ENCODE measurements at places on chromosomes 16 and 17.

GRCh38 chr17:43620147-43620546, 41.6 kb downstream of the MEOX1 start:
- DNase-seq: no peak

- no peak for DNase-seq
Observed at GRCh38 chr16:74480150-74481029, 59.1 kb upstream of the CLEC18B start.

GRCh38 chr17:50360486-50361115, 12.4 kb downstream of the MRPL27 start:
- DNase-seq: no peak

DNA sequence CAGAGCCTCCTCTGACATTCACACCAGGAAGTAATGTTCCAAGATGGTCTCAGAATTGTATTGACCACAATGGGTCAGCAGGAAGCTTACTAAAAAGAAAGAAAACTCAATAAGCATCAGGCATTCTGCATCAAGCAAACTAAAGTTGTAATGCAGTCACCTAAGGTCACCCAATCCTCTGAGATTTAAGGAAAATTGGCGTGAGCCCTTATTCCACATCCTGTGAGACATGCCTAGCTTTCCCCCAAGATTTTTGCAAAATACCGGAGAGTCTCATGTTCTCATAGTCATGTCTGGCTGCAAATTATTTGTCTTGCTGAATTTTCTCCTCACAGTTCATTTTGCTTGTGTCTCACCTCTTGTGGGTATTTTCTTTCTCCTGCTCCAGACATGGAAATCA, 417.1 kb upstream of the SOX9 start:
- DNase-seq: no peak

DNA sequence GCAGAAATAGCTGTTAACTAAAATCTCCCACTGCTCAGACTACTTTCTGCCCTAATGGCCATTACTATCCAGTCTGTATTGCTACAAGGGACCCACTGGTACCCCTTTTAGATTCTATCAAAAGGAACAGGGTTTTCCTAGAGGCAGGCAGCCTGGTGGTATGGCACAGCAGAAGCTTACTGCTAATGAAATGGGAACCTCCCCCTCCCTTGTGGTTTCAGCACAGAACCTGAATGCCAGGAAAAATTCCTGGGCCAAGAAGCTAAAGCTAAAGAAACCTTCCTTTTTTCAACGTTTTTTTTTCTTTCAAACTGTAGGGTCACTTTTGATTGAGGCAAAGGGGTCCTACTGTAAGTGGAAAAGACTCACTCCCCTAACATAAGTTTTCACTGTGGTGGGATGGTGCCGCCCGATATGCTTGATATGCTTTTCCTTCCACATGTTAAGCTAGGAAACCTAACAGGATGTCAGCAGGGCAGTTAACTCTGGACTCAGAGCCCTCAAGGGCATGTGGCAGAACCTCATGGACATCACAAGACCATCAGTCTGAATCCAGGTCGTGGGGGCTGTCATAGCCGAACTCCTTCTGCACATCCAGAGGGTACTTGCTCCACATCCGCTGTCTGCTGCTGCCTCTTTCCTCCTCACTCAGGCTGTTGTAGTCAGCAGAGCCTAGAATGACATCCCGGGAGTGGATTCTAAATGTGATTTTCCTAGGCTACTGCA, 9.8 kb downstream of the SLC7A6OS start:
- DNase-seq: no peak

- no peak for DNase-seq
Observed at GRCh38 chr17:14942526-14943190, 322.5 kb downstream of the PMP22 start.

DNA sequence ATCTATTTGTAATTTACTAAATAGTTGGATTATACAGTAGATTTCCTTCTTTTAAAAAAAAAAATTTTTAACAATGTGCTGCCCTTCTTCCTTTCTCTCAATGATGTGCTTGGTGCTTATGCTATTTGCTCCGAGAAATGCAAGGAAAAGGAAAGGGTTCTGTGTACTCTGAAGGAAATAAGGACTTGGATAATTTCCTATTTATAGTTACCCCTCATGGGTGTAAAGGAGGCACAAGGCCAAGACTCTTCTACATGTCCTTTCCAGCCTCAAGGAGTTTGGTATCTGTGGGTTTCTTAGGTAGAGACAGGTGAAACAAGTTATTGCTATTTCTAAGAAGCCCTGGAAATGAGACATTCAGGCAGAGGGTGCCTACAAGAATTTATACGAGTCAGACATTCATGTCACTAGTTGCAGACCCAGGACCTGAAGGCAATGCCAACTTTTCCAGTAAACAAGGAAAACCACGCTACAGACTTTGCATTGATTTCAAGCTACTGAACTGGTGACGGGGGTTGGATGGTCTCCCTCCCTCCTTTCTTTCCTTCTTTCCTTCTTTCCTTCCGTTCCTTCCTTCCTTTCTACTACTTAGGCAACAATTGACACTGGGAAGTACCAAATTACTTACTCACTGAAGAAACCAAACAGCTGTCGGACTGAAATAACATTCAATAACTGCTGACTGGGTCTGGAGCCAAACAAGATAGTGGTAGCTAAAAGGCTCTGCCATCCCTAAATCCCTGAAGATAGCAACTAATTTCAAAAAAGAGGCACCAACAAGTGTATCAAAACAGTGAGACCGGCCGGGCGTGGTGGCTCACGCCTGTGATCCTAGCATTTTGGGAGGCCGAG, 33.8 kb upstream of the GHDC start:
- no peak for DNase-seq

- no peak for DNase-seq
Observed at GRCh38 chr17:8629371-8630226, 926 bp downstream of the MYH10 start.

DNA sequence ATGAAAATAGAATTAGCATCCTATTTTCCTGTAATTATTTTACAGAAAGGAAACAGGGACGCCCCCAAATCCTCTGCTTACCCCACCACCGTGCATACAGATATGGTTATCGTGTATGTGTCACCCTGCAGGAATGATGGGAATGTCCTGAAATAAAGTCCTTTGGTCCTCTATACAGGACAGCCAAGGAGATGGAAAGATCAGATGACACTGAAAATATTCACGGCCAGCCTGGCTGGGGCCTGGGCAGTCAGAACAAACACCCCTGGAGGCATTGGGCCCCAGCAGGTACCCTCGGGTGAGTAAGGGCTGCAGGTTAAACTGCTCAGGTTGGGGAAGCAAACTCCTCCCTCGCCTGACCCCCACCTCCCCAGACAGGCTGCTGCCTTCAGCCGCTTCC, 368.0 kb downstream of the FOXL1 start:
- no peak for DNase-seq

DNA sequence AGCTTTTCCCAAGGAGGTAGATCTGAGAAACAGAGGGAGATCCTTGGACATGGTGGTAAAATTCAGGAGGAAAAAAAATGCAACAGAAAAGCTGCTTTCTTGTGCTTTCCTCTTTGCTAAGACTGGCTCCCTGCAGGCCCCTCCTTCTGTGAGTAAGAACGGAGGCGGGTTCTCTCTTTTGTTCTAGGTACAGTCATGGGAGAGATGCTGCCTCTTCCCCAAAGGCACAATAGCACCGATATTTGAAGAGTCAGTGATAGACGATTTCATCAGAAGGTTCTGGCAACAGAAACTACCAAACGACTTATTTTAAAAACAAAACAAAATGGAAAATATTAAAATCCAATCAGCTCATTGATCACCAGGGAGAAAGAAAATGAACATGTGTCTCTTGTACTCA, 32.6 kb upstream of the KIFC3 start:
- DNase-seq: no peak

GRCh38 chr16:71693164-71693563, 31.3 kb downstream of the PHLPP2 start:
- no peak for DNase-seq

- DNase-seq: no peak
Observed at GRCh38 chr16:23979441-23979840, 143.7 kb downstream of the PRKCB start.

GRCh38 chr16:1492082-1492922, 858 bp upstream of the TELO2 start:
- DNase-seq: no peak

DNA sequence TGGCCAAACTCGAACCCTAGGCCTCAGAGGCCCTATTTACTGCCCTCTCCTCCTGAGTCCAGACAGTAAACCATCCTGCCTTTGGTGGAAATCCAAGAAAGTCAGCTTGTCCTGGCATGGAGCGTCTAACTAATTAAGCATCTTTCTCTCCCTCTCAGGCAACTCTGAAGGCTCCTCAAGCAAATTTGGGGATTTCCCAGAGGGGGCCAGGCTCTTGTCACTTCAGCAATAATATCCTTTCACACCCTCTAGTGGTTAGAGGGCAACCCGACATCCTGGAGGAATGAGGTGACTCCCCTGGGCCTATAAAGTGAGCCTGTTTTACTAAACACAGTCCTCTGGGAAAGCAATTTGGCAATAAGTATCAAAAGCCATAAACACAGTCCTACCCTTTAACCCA, 60.4 kb downstream of the NOG start:
- peak; percentile 6 for DNase-seq

- no peak for DNase-seq
Observed at GRCh38 chr17:45222014-45222288, 266 bp downstream of the FMNL1 start.

DNA sequence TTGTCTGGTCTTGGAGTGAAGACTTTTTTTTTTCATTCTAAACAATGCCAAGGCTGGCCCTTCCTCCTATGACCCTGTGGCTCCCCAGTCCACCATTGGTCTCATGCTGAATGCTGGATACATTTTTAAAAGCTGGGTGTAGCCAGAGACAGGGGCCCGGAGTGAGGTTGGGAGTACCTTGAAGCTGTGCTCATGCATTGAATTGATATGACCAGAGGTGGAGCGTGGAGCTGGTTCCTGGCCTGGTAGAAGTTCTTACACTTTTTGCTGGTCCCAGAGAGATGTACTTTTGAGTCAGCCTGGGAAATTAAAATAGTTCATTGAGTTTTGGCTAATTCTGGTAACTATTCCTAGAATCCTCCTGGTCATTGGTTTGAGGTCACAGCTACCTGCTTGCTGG, 83.6 kb downstream of the CMIP start:
- DNase-seq: no peak

GRCh38 chr16:7124242-7124641, 208.4 kb upstream of the RBFOX1 start:
- DNase-seq: no peak

GRCh38 chr17:40485851-40486521, 15.4 kb downstream of the TNS4 start:
- no peak for DNase-seq

GRCh38 chr17:6525141-6525540, 31.2 kb downstream of the PITPNM3 start:
- DNase-seq: no peak

- no peak for DNase-seq
Observed at GRCh38 chr17:74715144-74715543, 2.4 kb upstream of the CD300LF start.

DNA sequence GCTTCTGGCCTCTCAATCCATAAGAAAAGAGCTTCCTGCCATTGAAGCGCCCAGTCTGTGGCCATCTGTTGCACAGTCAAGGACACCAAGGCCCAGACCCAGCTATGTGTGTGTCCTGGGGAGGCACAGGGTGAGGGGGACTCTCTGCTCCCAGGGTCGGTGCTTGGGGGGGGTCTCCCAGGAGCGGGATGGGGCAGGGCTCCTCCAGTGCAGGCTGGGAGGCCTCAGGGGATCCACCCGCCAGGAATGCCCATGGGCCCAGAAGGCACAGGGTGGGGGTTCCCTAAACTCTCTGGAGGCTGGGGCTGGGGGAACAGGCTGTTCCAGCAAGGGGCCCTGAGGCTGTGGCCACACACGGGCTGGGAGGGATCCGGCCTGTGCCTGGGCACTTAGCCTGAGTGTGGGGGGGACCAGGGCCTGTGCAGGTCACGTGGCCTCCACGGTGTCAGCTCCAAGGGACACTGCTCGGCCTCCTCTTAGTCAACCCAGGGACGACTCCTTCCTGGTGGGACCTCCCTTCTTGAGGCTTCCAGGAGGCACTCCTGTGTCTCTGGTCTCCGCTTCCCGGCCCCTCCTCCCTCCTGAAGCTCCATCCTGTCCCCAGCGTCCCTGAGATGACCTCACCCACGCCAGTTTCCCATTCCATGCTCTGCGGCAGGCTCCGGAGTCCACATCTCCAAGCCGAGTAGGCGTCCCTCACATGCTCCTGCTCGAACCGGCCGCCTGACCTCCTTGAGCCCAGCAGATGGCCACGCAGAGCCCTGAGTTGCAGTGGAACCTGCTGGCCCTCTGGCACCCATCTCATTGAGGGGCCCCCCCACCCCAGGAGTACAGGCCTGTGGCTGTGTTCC, 23.1 kb upstream of the BAHCC1 start:
- DNase-seq: no peak

DNA sequence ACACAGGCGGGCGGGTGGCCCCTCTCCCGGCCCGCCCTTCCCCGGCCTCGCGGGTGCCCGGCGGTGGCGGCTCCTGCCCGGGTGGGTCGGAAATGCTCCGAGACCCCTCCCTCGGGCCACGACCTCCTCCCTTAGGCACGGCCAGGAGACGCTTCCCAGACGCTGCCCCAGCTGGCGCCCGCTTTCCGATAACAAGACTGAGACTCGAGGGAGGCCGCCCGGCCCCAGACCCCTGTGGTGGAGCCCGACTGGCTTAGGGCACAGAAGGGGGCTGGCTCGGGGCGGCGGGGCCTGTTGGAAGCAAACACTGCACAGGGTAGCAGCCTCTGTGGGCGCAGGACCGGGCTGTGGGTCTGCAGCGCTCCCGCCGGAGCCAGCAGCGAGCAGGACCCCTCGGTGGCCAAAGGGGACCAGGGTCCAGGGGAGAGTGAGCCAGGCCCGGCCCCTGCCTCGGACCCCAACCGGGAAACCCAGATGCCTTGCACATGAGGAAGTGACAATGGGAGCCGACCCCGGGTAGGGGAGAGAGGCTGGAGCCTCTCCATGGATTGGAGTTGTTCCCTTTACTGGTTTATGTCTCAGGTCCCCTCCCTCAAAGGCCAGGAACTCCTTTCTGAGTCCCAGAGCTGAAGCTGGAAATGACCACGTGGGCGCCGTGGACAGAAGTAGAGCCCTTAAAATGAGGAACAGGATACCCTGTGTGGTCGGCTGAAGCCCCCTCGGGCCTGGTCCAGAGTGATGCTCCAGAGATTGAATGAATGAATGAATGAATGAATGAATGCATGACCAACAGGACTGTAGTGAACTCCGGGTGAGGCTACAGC, 19.8 kb upstream of the ADCY7 start:
- DNase-seq: no peak

GRCh38 chr17:50953831-50954601, 87.9 kb upstream of the TOB1 start:
- no peak for DNase-seq

DNA sequence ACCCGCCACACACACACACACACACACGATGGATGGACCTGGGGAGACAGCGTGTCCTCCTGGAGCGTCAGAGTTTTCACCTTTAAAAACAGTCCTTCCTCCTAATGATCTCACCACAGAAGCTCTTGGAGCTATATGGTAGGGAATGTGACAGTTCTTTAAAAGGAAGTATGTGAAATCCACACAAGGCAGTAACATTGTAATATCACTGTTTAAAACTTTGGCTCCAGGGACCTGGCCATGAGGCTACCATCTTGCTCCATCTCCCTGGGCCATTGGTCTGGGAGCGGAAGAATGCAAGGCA, 302.4 kb downstream of the SOX9 start:
- no peak for DNase-seq

- no peak for DNase-seq
Observed at GRCh38 chr16:15689290-15689689, 39.2 kb downstream of the NDE1 start.

GRCh38 chr17:34726536-34727384, 147.4 kb downstream of the TMEM132E start:
- no peak for DNase-seq
